Pancreas (tissue), 10 donors: ENCODE measurements at places on chromosomes 1 and 21. TPM values are rescaled to one million over a fixed set of nuclear protein-coding genes. Genes with fewer than 3 reads are reported as not detected.

GRCh38 chr1:217539510-217539909 lies 91.4 kb downstream of the GPATCH2 start:
- DNase-seq = no peak

GRCh38 chr1:65011983-65012382 lies 45.6 kb upstream of the JAK1 start:
- no peak for DNase-seq

GRCh38 chr21:32340863-32341848 lies 42.5 kb downstream of the MRAP start:
- no peak for DNase-seq

The NPL gene
- polyA plus RNA-seq = 2.6 TPM

DNA sequence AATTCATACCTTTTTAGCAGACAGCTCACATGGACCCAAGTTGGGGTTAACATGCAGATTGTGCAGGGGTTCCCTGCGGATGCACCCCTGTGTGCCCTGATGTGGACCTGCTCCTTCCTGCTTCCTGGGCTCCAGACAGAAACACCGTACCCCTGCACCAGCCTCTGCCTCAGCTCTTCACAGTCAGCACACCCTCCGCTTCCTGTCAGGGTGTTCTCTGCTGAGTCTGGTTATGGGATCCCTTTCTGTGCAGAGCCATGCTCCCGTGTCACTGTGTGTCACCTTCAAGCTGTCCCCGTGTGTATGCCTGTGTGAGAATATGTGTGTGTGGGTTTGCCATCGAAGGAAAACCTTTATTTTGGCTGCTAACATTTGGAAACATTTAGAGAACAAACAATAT lies 48.7 kb upstream of the KCNJ15 start:
- DNase-seq = no peak

DNA sequence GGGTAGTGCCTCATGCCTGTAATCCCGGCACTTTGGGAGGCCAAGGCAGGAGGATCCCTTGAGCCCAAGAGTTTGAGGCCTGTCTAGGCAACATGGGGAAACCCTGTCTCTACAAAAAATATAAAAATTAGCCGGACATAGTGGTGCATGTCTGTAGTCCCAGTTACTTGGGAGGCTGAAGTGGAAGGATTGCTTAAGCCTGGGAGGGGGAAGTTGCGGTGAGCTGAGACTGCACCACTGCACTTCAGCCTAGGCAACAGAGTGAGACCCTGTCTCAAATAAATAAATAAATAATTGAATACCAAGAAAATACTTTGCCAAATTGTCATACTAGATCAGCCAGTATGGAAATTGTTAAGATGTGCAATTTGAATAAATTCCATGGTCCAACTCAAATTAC lies 5.9 kb upstream of the RBBP5 start:
- no peak for DNase-seq
